ENCODE measurements at places on chromosomes 4 and X.
A peak's percentile ranks its signal among the peaks of the same experiment; 100 is the strongest.

DNA sequence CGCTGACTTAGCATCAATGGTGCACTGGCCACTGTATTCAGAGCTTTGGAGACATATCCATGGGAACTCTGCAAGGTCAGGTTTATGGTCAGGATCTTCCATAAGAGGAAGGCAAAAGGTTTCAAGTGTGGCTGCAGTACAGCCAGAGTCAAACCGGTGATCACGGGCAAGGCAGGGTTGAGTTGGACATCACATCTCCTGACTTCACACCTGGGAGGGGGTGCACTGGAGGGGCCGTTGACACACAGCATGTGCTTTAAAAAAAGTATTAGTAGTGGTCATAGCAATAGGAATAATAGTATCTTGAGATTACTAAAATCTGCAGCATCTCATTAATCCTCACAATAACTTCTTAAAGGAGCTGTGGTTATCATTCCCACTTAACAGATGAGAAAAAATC is 28.9 kb upstream of the MAN2B2 start:
- no peaks in the 10 kb centered on the region for H3K36me3 ChIP-seq
- H3K4me1 ChIP-seq = no peaks in the 10 kb centered on the region
- no peak for DNase-seq
- no peak overlapping the region for H3K27ac ChIP-seq
- no peak overlapping the region for H3K4me3 ChIP-seq

DNA sequence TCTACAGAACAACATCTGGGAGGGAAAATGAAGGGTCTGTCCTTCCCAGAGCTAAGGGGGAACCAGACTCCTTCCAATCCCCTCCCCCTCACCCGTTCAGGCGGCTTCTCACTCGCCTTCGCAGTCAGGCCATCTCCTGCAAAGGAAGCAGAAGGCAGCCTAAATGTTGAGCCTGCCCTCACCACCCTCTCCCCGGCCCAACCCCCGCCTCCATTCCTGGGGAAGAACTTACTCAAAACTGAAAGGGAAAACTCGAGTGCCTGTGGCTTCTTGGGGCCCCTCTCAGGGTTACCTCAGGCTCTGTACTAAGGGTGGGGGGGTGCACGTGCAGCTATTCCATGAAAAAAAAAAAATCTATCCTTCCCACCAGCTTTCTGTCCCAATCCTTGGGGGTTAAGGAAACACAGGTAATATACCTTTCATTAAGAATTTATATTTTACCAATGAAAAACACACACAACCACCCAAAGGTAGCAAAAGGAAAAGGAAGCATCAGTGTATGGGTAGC is 2.4 kb downstream of the ZMYM3 start:
- H3K4me1 ChIP-seq = peaks cover 14% of the 10 kb centered on the region

DNA sequence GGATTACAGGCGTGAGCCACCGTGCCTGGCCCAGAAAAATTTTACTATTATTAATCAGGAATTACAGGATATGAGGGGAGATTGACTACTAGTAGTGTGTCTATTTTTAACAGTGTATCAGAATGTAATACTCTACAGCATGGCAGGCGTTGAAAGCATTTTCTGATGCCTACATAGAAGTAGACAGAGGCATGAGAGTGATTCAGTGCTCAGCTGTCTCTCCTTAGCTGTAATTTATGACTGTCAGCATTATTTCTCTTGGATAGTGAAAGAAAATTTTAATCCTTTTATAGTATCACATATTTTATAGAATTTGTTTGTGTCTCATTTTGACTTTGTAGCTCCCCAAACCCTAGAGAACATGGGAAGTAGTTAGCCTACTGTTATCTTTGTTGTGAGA is 20.7 kb downstream of the ARHGAP24 start:
- no peak for DNase-seq
- H3K4me3 ChIP-seq = no peak overlapping the region
- H3K27me3 ChIP-seq = no peaks in the 10 kb centered on the region
- H3K36me3 ChIP-seq = no peaks in the 10 kb centered on the region
- H3K27ac ChIP-seq = no peak overlapping the region
- H3K4me1 ChIP-seq = peaks cover 17% of the 10 kb centered on the region

DNA sequence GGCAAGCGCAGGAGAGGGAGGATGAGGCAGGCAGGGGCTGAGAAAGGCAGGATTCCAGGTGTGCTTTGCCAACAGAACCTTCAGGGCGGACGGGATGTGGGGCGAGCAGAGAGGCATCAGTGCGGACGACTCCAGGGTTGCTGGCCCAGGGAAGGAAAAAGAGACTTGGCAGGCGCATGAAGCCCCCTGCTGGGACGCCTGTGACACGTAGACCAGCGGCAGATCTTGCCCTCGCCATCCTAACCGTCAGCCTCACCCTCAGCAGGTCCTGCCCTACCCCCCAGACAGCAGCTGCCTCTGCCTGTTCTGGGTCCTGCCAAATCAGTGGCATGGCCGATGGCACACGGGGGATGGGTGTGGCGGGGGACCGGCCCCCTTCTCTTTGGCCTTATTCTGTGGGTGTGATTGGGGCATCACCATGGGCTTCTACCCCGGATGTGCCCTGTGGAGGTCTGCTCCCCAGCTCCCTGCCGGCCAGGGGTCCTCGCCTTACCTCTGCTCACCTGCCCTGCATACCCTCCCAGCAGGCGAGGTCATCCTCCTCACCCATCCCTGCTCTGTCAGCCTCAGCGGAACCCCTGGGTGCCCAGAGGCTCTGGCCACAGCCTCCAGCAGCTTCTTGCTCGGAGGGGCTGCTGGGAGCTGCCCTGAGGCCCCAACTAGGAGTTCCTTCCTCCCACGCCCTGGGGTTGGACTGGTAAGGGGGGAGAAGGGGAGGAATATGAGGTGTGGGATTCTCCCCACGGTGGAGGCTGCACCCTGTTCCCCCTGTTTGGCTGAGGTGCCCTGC is 2.9 kb upstream of the SH3BP2 start:
- DNase-seq = no peak
- no peaks in the 10 kb centered on the region for H3K36me3 ChIP-seq
- H3K27ac ChIP-seq = no peak overlapping the region
- H3K4me1 ChIP-seq = peaks cover 72% of the 10 kb centered on the region
- H3K4me3 ChIP-seq = no peak overlapping the region

- H3K27ac ChIP-seq = no peak overlapping the region
- no peaks in the 10 kb centered on the region for H3K27me3 ChIP-seq
- H3K4me3 ChIP-seq = no peak overlapping the region
- no peak for DNase-seq
Observed at GRCh38 chr4:111649308-111649707, 495.9 kb upstream of the FAM241A start.

GRCh38 chr4:166896254-166896653 is 338.0 kb downstream of the SPOCK3 start:
- H3K4me3 ChIP-seq = no peak overlapping the region
- H3K36me3 ChIP-seq = no peaks in the 10 kb centered on the region
- no peaks in the 10 kb centered on the region for H3K4me1 ChIP-seq
- H3K27me3 ChIP-seq = no peaks in the 10 kb centered on the region

- no peak overlapping the region for H3K27ac ChIP-seq
- H3K36me3 ChIP-seq = no peaks in the 10 kb centered on the region
- DNase-seq = peak; percentile 63
Observed at GRCh38 chr4:156217236-156217635, 263.6 kb upstream of the CTSO start.

DNA sequence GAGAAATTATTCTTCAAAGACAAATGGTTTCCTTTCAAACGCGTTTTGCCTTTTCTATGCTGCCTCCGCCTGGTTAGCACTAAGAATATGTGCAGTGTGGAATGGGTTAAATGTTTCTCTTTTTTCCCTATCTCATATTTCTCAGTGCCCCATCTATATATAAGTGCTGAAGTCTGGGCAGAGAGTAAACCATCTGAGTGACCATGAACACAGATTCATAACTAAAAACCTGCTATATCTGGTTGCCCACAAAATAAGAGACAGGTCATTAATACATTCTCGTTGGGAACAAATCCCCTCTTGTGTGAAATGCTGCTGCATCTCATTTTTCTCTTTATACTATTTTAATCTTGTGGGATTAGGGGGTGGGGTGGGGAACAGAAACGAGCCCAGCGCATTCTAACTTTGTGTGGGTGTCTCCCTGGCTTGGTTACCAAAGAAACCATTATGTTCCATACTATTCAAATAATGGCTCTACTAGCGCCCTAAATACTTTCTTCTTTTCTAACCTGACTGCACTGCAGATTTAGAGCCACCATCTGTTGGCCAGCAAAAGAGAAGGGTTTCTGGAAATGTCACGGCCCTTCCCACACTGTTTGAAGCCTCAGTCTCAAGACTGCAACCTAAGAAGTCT is 42.2 kb upstream of the PTCHD1 start:
- peak overlapping the region; percentile 79 for H3K27ac ChIP-seq
- H3K4me3 ChIP-seq = peak overlapping the region; percentile 13
- H3K27me3 ChIP-seq = peaks cover 12% of the 10 kb centered on the region
- DNase-seq = peak; percentile 12
- H3K36me3 ChIP-seq = no peaks in the 10 kb centered on the region
- peaks cover 5% of the 10 kb centered on the region for H3K4me1 ChIP-seq

GRCh38 chr4:78735697-78736096 is 40.5 kb upstream of the BMP2K start:
- no peaks in the 10 kb centered on the region for H3K4me1 ChIP-seq
- no peak overlapping the region for H3K27ac ChIP-seq

- DNase-seq = peak; percentile 70
- H3K27ac ChIP-seq = peak overlapping the region; percentile 38
- peaks cover 19% of the 10 kb centered on the region for H3K4me1 ChIP-seq
- no peak overlapping the region for H3K4me3 ChIP-seq
Observed at GRCh38 chrX:24241822-24242648, 71.8 kb downstream of the SUPT20HL2 start.

DNA sequence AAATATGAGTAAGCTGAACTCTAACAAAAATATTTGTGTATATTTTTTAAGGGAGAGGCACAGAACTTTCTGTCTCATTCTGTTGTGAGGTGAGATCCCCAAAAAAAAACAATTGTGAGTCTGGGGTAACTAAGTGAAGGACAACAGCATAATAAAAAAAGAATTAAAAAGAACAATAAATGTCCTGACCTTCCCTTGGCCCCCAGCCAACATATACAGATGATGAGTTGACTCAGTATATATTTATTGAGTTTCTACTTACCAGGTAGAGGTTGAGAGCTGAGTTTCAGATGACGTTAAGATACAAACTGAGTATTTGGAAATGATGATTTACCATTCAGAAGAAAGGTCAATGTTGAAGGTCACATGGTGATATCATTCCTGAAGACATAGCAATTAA is 239.5 kb downstream of the KCNIP4 start:
- no peaks in the 10 kb centered on the region for H3K27me3 ChIP-seq
- no peak for DNase-seq
- no peaks in the 10 kb centered on the region for H3K36me3 ChIP-seq
- H3K4me1 ChIP-seq = no peaks in the 10 kb centered on the region

GRCh38 chr4:123468479-123469031 is 72.0 kb downstream of the SPRY1 start:
- no peaks in the 10 kb centered on the region for H3K36me3 ChIP-seq
- DNase-seq = no peak
- no peak overlapping the region for H3K27ac ChIP-seq

DNA sequence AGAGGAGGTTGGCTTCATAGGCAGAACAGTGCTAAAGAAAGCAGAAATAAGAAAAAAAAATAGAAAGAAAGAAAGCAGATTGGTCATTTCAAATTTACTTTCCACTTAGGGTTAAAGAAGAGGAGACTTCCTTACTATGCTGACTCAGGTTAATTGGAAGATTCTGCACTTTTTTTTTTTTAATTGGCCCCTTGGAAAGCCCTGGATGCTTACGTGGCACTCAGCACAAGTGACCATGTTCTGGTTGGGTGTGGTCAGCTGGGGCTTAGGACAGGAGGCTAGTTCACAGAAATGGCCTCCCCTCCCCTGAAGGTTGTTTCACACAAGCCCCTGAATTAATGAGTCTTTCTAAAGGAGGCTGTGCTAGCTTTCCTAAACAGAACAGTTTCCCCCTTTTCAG is 14.5 kb downstream of the MAGEA9B start:
- H3K27me3 ChIP-seq = peaks cover 9% of the 10 kb centered on the region
- DNase-seq = no peak
- H3K27ac ChIP-seq = no peak overlapping the region
- H3K4me1 ChIP-seq = no peaks in the 10 kb centered on the region
- H3K4me3 ChIP-seq = no peak overlapping the region

- no peaks in the 10 kb centered on the region for H3K4me1 ChIP-seq
- H3K27me3 ChIP-seq = no peaks in the 10 kb centered on the region
- no peaks in the 10 kb centered on the region for H3K36me3 ChIP-seq
- H3K4me3 ChIP-seq = no peak within 1 kb of the TSS
Observed at GRCh38 chrX:154294791-154295574, at the start of gene TEX28. Gene TEX28, minus strand, starts transcription at chrX:154295124. Its CDS starts 3,007 bp downstream, at chrX:154292117.

DNA sequence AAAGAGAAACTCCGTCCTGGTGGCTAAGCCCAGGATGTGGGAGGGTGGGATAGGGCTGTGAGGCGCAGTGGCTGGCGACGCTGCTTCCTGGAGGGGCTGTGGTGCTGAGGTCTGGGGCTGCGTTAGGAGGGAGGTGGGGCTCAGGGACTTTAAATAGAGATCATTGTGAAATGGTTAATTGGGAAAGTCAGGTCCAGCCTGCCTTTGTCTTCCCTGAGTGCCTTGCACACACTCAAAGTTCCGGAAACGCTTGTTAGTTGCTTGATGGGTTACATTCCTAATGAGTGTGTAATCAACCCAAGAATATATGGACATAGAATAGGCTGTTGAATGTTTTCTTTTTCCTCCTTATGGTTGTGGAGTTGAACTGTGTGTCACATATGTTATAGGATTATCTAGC is 55.7 kb upstream of the CLDN34 start:
- H3K4me1 ChIP-seq = no peaks in the 10 kb centered on the region
- H3K27ac ChIP-seq = no peak overlapping the region
- H3K27me3 ChIP-seq = peaks cover 32% of the 10 kb centered on the region
- no peaks in the 10 kb centered on the region for H3K36me3 ChIP-seq
- no peak overlapping the region for H3K4me3 ChIP-seq

DNA sequence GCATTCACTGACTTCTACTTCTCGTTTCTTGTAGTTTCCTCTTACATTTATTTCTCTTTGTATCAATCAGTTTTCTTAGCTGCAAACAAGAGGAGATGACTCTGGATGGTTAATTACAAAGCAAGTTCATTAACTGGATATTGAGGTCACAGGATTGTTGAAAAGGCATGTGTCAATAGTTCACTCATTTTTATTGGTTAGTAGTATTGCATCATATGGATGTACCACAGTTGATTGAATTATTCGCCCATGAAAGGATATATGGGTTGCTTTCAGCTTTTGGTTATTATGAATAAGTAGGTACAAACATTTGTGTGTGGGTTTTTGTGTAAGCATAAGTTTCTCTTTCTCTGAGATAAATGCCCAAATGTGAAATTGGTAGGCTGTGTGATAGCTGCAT is 21.8 kb upstream of the ARHGEF6 start:
- no peaks in the 10 kb centered on the region for H3K4me1 ChIP-seq
- H3K27me3 ChIP-seq = peaks cover 2% of the 10 kb centered on the region
- H3K27ac ChIP-seq = no peak overlapping the region
- H3K4me3 ChIP-seq = no peak overlapping the region
- H3K36me3 ChIP-seq = no peaks in the 10 kb centered on the region
- no peak for DNase-seq

DNA sequence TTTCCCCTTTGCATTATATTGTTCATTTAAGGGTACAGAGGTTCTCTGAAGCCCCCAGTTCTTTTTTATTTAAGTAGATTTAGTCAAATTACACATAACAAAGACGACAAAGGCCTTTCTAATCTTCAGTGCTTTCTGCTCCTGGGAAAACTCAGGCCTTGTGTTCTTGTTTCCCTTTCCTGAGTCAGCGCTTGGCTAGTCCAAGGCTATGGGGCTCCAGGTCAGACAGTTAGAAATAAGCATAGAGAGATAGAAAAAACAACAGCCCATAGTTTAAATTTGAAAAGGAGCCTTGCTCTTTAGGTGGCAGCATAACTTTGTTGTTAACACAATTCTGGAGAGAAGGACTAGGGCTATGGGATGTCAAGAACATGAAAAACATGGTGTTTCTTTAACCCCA is 97.3 kb downstream of the PPP1R2C start:
- DNase-seq = peak; percentile 71
- H3K4me1 ChIP-seq = no peaks in the 10 kb centered on the region
- H3K4me3 ChIP-seq = no peak overlapping the region

- H3K27me3 ChIP-seq = no peaks in the 10 kb centered on the region
- H3K4me3 ChIP-seq = no peak overlapping the region
- no peaks in the 10 kb centered on the region for H3K36me3 ChIP-seq
- no peak overlapping the region for H3K27ac ChIP-seq
Observed at GRCh38 chr4:40038977-40039376, 17.7 kb upstream of the N4BP2 start.
